ENCODE measurements at places on chromosomes 2 and 18.

- no peak for DNase-seq
Observed at GRCh38 chr2:85263591-85263990, 64.2 kb downstream of the TGOLN2 start.

- no peak for DNase-seq
Observed at GRCh38 chr18:809985-810642, 1.9 kb downstream of the YES1 start.

DNA sequence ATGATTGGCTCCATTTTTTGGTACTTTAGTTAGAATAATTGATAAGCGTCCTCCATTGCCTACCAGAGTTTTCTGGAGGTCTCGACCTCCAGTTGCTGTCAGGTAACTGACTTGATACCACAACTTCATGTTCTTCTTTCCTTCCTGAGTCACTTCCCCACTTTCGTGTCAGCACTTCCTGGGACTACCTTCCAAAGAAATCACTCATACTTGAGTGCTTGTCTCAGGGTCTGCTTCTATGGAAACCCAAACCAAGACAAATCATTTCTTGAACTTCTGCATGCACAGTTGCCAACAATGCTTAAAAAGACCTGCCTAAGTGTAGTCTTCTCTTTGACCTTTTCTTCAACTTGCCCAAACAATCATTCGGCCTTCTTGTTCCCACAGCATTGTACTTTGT is 210.3 kb upstream of the ETAA1 start:
- no peak for DNase-seq

DNA sequence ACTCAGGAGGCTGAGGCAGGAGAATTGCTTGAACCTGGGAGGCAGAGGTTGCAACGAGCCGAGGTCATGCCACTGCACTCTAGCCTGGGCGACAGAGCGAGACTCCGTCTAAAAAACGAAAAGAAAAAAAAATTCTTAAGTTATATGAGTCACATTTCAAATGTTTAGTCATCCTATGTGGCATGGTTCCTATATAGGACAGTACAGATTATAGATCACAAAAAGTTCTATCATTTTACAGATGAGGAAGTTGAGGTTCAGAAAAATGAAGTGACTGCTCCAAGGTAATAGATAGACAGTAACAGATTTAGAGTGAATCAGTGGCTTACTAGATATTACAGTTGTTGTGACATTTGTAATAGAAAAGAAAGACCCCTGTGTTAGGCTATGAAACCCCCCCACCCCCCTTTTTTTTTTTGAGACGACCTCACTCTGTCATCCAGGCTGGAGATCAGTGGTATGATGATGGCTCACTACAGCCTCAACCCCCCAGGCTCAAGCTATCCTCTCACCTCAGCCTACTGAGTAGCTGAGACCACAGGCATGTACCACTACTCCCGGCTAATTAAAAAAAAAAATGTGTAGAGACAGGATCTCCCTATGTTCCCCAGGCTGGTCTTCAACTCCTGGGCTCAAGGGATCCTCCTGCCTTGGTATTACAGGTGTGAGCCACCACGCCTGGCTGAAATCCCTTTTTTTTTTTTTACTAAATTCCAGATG is 22.7 kb downstream of the PTPN4 start:
- no peak for DNase-seq

DNA sequence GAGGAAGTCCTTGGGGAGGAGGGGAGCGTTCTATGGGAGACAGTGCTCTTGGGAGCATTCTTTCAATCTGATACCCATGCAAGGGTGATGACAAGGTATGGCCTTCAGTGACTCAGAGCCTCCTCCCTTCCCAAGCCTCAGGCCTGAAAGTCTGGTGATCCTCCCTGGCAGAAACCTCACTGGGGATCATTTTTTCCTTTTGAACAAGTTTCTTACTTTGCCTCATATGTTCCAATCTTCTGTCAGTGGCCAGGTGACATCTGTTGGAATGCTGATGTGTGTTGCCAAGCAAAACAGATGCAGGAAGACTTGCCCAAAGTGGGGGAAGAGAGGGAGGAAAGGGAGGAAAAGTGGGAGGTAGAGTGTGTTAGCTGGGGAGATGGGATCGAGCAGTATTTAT is 224.8 kb downstream of the NEDD4L start:
- DNase-seq = peak; percentile 55

DNA sequence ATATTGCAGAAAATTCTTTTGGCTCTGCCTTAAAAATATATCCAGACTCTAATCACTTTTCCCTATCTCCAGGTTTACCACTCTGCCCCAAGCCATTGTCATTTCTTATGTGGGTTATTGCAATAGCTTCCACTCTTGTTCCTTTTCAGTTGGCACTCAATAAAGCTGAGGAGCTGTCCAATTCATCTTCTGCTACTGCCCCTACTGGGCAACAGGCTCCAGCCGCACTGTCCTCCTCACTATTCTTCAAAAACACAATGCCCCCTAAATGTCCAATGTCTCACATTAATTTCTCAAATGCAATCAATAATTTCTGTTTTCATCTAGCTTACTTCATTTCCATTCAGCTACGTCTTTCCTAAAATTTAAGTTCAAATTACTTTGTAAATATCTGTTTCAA is 1262.5 kb upstream of the CDH2 start:
- DNase-seq = no peak

DNA sequence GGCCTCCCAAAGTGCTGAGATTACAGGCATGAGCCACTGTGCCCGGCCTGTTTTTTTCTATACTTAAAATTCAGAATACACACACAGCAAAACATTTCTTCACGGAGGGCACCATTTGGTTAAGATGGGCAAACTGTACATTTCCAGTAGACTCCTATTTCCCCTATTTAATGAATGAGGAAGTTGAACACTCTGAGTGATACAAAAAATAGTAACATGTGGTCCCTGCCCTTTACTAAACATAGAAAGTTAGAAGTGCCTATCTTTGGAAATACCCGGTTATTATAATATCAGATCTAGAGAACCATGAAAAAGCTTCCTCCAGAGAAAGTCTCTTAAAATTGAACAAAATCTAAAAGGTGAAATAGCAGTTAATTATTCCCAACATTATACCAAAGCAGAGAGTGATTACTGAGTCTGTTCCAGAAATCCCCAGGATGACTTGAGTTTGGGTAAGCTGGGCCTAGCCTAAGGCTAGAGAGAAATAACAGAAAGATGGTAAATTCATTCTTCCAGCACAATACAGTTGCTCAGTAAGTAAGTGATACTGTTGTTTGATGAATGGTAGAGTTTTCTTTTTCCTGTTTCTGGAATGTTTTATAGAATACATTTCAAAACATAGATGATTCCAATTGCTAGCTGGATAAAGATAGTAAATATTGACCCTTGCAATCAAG is 23.3 kb upstream of the RMC1 start:
- no peak for DNase-seq

DNA sequence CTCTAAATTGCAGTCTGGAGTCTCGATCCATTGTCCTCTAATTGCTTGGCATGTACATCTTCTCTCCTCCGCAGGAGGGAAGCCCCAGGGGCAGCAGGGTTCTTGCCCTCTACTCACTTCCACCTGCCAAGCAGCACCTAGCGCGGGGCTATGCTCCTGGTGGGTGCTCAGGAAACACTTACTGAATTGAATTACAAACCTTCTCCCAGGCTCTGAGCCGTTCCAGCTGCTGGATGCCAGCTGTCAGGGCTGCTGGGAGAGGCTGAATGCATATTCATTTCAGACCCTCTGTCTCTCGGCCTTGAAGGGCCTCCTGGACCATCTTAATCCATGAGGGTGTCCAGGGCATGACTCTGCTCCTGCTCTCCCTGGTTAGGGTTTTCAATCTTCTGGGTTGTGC is 94.0 kb downstream of the CELF4 start:
- DNase-seq = no peak

DNA sequence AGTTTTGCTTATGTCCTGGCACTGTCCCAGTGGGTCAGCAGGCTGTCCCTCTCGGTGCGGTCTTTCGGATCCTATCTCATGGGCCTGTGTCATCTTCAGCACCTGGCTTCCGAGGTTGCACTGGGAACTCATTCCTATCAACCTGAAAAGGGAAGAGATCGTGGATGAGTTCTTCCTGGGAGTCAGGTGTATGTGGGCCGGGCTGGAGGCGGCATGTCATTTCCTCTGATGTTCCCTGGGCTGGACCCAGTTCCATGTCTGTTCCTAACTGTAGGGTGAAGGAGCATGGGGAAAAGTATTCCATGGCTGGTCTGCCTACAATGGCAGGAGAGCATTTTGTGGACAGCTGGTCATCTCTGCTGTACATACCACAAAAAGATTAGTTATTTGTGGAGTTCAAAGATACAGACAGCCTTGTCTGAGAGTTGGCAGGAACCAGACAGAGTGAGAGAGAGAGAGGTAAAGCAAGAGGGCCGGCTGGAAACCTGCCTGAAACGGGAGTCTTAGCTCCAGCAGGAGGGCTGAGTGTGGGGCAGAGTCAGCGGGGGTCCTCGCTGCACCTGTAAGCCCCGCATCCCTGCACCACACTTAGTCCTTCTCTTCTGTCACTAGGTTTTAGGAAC is 25.2 kb downstream of the FAM228A start:
- no peak for DNase-seq

- no peak for DNase-seq
Observed at GRCh38 chr2:71502941-71503738, 49.8 kb downstream of the DYSF start.

GRCh38 chr18:2729757-2730156 is 74.2 kb downstream of the SMCHD1 start:
- no peak for DNase-seq

- no peak for DNase-seq
Observed at GRCh38 chr2:229734410-229734809, 20.1 kb upstream of the DNER start.

Data from dermis microvascular lymphatic vessel endothelial cell (primary cell).